Panc1 (cell line): ENCODE measurements at places on chromosomes 12 and 14. TPM values are rescaled to one million over a fixed set of nuclear protein-coding genes. Genes with fewer than 3 reads are reported as not detected.

The FOXG1 gene
- total RNA-seq = not detected

The MPHOSPH9 gene
- total RNA-seq = 72.3 TPM

The FAM181A gene
- not detected for total RNA-seq

The TAS2R8 gene
- not detected for total RNA-seq

The ANKS1B gene
- total RNA-seq = 9.7 TPM

GRCh38 chr12:46887870-46888269 lies 62.1 kb upstream of the SLC38A4 start:
- no peak overlapping the region for H3K27ac ChIP-seq
- H3K4me1 ChIP-seq = no peaks in the 10 kb centered on the region
- no peak overlapping the region for H3K4me3 ChIP-seq
- H3K36me3 ChIP-seq = no peaks in the 10 kb centered on the region

DNA sequence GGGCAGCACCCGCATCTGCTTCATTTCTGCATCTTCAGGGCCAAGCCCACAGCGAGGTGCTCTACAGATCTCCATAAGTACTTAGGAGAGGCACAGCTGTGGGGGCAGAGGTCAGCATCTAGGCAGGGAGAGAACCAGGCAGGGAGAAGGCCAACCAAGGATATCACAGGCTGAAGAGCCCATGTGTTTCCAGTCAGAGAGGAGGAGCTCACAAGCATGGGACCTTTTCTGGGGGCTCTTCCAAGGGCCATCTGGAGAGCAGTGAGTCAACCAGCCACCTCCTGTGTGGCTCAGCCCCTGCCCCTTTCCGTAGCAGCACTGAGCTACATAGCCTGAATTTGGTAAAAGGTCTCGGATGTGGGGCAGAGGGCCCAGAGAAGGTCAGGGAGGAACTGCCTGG lies 78.5 kb downstream of the ARL6IP4 start:
- no peaks in the 10 kb centered on the region for H3K36me3 ChIP-seq
- DNase-seq = no peak
- H3K4me1 ChIP-seq = peaks cover 45% of the 10 kb centered on the region
- no peaks in the 10 kb centered on the region for H3K27me3 ChIP-seq
- H3K4me3 ChIP-seq = no peak overlapping the region

- H3K4me1 ChIP-seq = no peaks in the 10 kb centered on the region
- no peaks in the 10 kb centered on the region for H3K36me3 ChIP-seq
- no peak overlapping the region for H3K4me3 ChIP-seq
These were observed 336.4 kb downstream of the PCNX1 start for GRCh38 chr14:71243697-71244096.

- no peak for DNase-seq
- H3K36me3 ChIP-seq = no peaks in the 10 kb centered on the region
- H3K27me3 ChIP-seq = peaks cover 3% of the 10 kb centered on the region; the same call in 1 of the 2 replicates
- no peaks in the 10 kb centered on the region for H3K4me1 ChIP-seq
- no peak overlapping the region for H3K27ac ChIP-seq
- H3K4me3 ChIP-seq = no peak overlapping the region
These were observed 2.7 kb downstream of the SDR9C7 start for GRCh38 chr12:56931474-56931978.

DNA sequence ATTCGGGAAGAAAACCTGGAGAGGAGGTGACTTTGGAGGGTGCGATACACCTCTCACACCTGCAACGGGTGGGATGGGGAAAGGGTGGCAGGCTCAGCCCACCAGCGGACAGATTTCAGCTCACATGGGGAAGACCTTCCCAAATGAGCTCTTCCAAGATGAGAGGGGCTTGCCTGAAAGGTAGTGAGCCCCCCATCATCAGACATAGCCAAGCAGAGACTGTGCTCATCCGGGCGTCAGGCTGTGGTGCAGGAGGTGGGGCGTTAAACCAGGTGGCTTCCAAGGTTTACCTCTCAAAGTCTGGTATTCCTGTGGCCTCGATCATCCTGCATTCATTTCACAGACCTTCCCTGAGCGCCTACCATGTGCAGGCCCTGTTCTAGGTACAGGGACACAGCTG lies 105.4 kb upstream of the FKBP4 start:
- H3K4me1 ChIP-seq = no peaks in the 10 kb centered on the region
- no peak for DNase-seq
- peaks cover 13% of the 10 kb centered on the region for H3K27me3 ChIP-seq
- no peak overlapping the region for H3K4me3 ChIP-seq

GRCh38 chr14:59360923-59361794 lies 104.0 kb downstream of the GPR135 start:
- H3K4me1 ChIP-seq = no peaks in the 10 kb centered on the region
- H3K27ac ChIP-seq = no peak overlapping the region
- DNase-seq = no peak
- H3K27me3 ChIP-seq = no peaks in the 10 kb centered on the region

GRCh38 chr12:71170456-71170855 lies 12.7 kb upstream of the TSPAN8 start:
- DNase-seq = no peak
- H3K36me3 ChIP-seq = no peaks in the 10 kb centered on the region
- no peak overlapping the region for H3K4me3 ChIP-seq
- no peaks in the 10 kb centered on the region for H3K27me3 ChIP-seq
- no peaks in the 10 kb centered on the region for H3K4me1 ChIP-seq

GRCh38 chr12:73867147-73867546 lies 670.5 kb upstream of the ATXN7L3B start:
- no peak overlapping the region for H3K27ac ChIP-seq
- H3K4me3 ChIP-seq = no peak overlapping the region
- no peaks in the 10 kb centered on the region for H3K36me3 ChIP-seq
- no peak for DNase-seq

DNA sequence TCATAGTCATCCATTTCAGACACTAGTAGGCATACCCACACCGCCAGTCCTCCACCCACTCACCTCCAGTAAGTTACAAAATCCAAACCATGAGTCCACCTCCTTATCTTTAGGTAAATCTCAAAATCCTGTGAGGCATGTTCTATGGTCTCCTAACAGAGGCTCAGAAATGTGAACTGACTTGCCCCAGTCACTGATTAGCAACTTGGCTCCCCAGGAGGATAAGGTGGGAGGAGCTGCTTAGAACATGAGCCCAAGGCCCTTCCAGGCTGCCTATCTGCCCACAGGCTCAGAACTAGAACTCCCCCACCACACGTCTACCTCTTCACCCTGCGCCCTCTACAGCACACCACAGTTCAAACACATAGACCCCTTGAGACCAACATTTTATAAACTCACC lies 19.9 kb downstream of the SETD3 start:
- no peaks in the 10 kb centered on the region for H3K4me1 ChIP-seq
- no peak for DNase-seq
- H3K36me3 ChIP-seq = peaks cover 7% of the 10 kb centered on the region; the same call in 1 of the 2 replicates
- H3K4me3 ChIP-seq = no peak overlapping the region
- H3K27me3 ChIP-seq = no peaks in the 10 kb centered on the region

GRCh38 chr12:97572220-97572619 lies 109.6 kb downstream of the RMST start:
- no peak overlapping the region; the same call in 1 of the 2 replicates for H3K27ac ChIP-seq
- no peaks in the 10 kb centered on the region for H3K27me3 ChIP-seq
- no peaks in the 10 kb centered on the region for H3K36me3 ChIP-seq
- peaks cover 12% of the 10 kb centered on the region; the same call in 1 of the 2 replicates for H3K4me1 ChIP-seq
- no peak for DNase-seq

DNA sequence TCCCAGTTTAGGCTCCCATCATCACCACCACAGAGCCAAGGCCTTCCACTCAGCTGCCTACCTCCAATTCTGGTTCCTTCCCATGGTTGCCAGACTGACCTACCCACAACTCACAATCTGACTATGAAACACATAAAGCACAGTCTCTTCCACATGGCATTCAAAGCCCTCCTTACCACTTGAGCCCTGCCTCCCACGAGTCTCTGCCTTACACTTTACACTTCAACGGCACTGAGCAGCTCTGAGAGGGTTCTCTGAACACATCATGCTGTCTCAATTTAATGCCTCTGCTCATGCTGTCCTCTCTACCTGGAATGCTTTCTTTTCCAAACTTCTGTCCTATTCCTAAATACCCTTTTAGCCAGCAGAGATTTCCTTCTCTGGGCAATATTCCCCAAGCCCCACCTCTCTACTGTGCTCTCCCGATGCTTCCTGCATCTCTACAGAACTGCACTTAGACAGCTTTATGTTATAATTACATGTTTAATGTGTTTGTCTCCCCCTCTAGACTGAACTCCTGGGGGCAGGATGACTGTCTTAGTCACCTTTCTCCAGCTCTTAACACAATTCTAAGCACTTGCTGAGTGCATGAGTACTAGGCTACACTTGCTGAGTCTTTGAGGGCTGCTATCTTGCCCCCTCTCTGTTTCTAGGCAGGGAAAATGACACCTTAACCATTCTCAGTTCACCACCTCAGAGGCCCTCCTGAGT lies 23.5 kb downstream of the FMNL3 start:
- H3K36me3 ChIP-seq = no peaks in the 10 kb centered on the region
- no peak overlapping the region for H3K4me3 ChIP-seq
- H3K27me3 ChIP-seq = no peaks in the 10 kb centered on the region
- no peaks in the 10 kb centered on the region for H3K4me1 ChIP-seq
- H3K27ac ChIP-seq = no peak overlapping the region

GRCh38 chr14:105519946-105520698 lies 6.3 kb upstream of the TMEM121 start:
- no peaks in the 10 kb centered on the region for H3K27me3 ChIP-seq
- no peaks in the 10 kb centered on the region for H3K4me1 ChIP-seq
- H3K36me3 ChIP-seq = no peaks in the 10 kb centered on the region
- H3K4me3 ChIP-seq = no peak overlapping the region

GRCh38 chr12:94435511-94435927 lies 24.1 kb downstream of the CEP83 start:
- no peaks in the 10 kb centered on the region for H3K36me3 ChIP-seq
- H3K27ac ChIP-seq = no peak overlapping the region
- H3K27me3 ChIP-seq = no peaks in the 10 kb centered on the region
- no peaks in the 10 kb centered on the region for H3K4me1 ChIP-seq
- no peak for DNase-seq

DNA sequence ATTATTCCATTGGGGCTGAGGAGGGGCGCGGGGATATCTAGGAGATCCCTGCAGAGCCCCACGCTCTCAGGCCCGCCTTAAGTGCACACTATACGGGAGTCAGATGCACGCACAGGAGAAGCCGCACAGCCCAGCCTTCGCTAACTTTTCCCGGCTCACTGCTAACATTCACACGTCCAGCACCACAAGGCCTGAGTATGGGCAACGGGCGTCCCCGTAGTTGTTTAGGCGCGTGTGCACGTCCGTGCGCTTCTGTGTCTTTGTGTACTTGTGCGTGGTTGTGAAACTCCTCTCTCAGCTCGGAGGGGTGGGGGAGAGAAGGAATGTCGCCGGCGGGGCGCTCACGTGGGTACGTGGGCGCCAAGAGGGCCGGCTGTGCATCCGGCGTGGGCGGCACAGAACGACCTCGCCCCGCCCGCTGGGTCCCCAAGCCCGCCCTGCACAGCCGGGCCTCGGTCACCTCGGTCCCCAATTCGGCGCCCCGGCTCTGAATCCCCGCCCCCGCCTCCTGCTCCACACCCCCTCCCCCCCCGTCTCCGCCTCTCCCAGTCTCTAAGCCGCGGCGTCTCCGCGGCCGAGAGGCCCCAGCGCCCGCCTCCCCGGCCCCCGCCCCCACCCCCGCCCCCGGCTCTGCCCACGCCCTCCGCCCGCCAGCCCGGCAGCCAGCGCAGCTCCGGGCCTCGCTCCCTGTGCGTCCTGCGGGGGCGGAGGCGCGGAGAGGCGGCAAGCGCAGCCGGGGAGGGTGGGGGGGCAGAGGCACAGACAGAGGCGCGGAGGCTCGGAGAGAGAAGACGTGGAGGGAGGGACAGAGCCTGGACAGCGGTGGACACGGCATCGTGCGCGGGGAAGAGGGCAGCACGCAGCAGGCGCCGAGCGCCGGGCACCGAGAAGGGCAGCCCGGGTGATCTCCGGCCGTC lies at the start of gene NAB2:
TSS of gene NAB2 (plus strand) at position 761 of the 917 bp plus-strand sequence. CDS start 158 bp downstream, outside the sequence.
- no peaks in the 10 kb centered on the region for H3K27me3 ChIP-seq
- H3K27ac ChIP-seq = peak within 1 kb of the TSS; percentile 86
- peaks cover 5% of the 10 kb centered on the region; the same call in 1 of the 2 replicates for H3K36me3 ChIP-seq

DNA sequence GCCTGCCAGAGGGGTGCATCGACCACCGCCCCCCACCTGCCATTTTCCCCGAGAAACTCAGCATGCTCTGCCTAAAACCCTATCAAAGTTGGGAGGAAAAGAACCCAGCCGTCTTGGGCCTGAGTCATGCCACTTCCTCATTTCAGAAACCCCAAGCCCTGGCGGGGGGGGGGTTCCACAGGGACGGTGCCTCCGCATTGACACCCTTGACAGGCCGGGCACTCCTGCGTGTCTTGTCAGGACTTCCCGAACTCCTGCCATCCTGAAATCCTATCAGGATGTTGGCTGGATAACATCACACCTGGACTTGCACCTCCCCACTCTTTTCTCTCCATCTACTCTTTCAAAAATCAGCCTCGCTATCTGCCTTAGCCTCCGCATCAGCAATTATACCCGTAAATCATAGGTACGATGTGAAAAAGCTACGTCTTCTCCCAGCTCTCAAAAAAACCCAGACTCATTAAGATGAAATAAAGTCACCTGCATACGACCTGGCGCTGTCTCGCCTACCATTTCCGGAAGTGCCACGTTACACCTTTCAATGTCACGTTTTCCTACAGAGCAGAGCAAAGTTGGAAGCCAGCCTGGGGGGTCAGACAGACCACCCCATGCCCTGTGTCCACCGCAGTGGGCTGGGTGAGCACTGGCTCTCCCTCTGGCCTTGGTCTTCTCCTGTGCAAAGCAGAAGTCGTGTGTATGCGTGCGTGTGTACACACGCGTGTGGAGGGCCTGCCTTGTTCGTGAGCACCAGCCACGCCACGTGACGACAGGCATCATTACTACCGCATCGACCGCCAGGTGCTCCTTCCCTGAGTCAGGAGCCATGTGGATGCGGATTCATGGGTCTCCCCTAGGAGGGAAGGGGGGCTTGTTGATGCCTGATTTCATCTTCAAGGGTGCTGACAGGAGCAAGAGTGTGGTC lies 96.7 kb downstream of the RFLNA start:
- no peak for DNase-seq
- H3K4me1 ChIP-seq = peaks cover 73% of the 10 kb centered on the region
- H3K27ac ChIP-seq = peak overlapping the region; percentile 94
- no peaks in the 10 kb centered on the region for H3K27me3 ChIP-seq
- no peaks in the 10 kb centered on the region for H3K36me3 ChIP-seq

GRCh38 chr12:14959916-14960496 lies 1.4 kb downstream of the ARHGDIB start:
- no peaks in the 10 kb centered on the region for H3K4me1 ChIP-seq
- no peak overlapping the region; the same call in 1 of the 2 replicates for H3K4me3 ChIP-seq
- H3K27ac ChIP-seq = no peak overlapping the region
- no peak for DNase-seq
- no peaks in the 10 kb centered on the region for H3K36me3 ChIP-seq

- DNase-seq = no peak
- peaks cover 26% of the 10 kb centered on the region for H3K4me1 ChIP-seq
- peak overlapping the region; percentile 91 for H3K27ac ChIP-seq
- H3K36me3 ChIP-seq = peaks cover 2% of the 10 kb centered on the region
- peak overlapping the region; percentile 89 for H3K4me3 ChIP-seq
These were observed 845 bp downstream of the GIT2 start for GRCh38 chr12:109995361-109995685.

GRCh38 chr14:89542786-89543424 lies 125.9 kb upstream of the FOXN3 start:
- no peaks in the 10 kb centered on the region for H3K4me1 ChIP-seq
- no peaks in the 10 kb centered on the region for H3K27me3 ChIP-seq
- no peaks in the 10 kb centered on the region for H3K36me3 ChIP-seq
